ENCODE measurements at places on chromosomes 13 and 19.

GRCh38 chr13:39419876-39420275 is 183.1 kb downstream of the LHFPL6 start:
- peaks cover 13% of the 10 kb centered on the region for H3K27me3 ChIP-seq
- H3K27ac ChIP-seq: no peak overlapping the region
- H3K36me3 ChIP-seq: no peaks in the 10 kb centered on the region

DNA sequence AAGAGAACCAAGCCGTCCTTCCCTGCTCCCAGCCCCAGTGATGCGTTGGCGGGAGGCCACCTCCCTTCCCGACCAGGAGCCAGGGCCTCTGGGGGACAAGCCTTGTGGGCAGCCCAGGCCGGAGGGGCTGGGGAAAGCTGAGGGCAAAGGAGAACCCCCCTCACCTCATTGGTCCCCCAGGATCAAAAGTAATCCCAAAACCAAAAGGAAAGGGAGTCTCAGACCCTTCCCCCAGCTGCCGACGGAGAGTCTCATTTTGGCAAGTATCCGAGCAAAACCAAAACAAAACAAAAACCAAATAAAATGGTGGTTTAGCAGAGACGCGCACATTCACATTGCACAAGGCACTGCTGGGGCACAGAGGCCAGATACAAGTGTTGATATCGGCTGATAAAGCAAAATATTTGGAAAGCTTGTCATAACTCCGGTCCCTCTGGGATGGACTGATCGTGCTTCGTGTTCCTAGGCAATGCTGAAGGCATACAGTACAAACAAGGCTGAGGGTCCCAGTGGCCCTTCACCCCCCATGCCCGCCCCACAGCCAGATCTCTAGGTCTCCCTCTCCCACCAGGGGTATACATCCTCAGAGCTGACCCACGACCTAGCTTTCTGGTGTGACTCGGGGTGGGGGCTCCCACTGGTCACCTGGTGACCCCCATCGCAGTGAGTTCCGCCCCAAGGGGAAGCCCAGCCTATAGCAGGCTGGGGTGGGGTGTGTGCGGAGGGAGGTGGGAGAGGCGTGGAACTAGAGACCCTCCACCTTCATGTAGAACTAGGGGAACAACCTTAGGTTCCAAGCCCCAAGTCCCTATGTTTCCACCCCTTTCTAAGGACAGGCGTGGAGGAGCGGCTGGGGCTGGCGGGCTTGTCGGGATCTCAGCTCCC is 2.1 kb downstream of the CEBPA start:
- peaks cover 6% of the 10 kb centered on the region for H3K4me1 ChIP-seq
- no peak overlapping the region for H3K27ac ChIP-seq
- no peak for DNase-seq
- H3K4me3 ChIP-seq: peak overlapping the region; percentile 79

DNA sequence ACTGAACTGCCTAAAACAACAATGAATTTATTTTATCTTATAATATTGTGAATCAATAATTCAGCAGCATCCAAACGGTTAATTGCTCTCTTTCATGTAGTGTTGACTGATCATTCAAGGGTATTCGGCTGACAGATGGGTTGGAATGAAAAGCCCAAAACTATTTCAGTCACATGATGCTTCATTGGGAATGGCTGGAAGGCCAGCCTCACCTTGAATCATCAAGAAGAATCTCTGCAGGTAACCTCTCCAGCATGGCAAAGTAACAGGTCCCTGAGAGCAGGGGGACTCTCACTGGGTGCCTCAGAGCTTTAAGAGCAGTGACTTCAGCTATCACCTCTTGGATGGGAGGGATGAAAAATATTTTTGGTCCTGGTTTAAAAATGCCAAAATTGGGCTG is 1395.7 kb downstream of the OLFM4 start:
- H3K27ac ChIP-seq: no peak overlapping the region
- H3K27me3 ChIP-seq: no peaks in the 10 kb centered on the region
- no peak overlapping the region for H3K4me3 ChIP-seq
- no peaks in the 10 kb centered on the region for H3K36me3 ChIP-seq

GRCh38 chr13:67226696-67227095 is 3.4 kb downstream of the PCDH9 start:
- DNase-seq: no peak
- H3K36me3 ChIP-seq: no peaks in the 10 kb centered on the region
- H3K27me3 ChIP-seq: peaks cover 13% of the 10 kb centered on the region
- no peak overlapping the region for H3K4me3 ChIP-seq

DNA sequence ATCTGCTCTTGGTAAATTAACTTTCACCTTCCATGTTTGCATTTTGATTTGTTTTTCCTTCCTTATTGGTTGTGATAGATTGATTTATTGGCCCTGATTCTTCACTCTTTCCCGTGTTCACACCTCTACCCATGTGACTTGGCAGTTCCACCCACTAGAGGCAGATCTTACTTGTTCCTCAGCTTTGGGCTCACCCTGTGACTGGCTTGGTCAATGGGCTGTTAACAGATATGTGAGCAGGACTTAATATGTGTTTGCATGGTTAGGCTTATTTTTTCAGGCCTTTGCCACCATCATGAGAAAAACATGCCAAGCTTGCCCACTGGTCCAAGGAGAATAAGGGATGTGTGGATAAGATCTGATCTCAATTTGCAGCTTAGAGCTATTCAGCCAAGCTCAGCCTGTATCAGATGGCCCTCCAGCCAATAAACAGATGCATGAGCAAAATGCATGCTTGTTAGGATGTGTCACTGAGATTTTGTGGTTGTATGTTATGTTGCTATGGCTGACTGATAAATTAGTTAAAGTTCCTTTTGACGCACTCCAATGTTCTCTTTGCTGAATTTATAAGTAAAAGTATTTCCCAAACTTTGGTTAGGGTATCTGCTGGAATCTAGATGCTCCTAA is 48.0 kb downstream of the RGCC start:
- no peak overlapping the region for H3K4me3 ChIP-seq
- no peaks in the 10 kb centered on the region for H3K36me3 ChIP-seq

- no peak overlapping the region for H3K27ac ChIP-seq
- no peaks in the 10 kb centered on the region for H3K4me1 ChIP-seq
- H3K4me3 ChIP-seq: no peak overlapping the region
- peaks cover 8% of the 10 kb centered on the region for H3K27me3 ChIP-seq
Measured at GRCh38 chr19:42455621-42456081, 12.9 kb upstream of the CXCL17 start.

DNA sequence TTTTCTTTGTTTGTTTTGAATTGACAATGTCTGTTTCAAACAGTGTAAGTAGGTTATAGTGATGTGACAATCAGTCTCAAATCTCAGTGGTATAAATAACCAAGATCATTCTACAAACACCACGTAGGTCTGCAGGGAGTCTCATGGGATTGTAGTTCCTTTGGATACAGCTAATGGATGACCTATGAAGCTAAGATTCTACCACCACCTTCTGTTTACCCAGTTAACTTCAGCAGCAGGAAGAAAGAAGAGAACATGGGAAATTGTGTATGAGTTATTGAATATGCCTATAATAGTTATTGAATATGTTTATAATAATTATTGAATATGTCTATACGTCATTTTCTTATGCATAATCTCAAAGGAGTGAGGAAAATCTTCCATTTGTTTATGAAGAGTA is 63.9 kb upstream of the SLITRK5 start:
- H3K27me3 ChIP-seq: no peaks in the 10 kb centered on the region
- no peak overlapping the region for H3K27ac ChIP-seq
- H3K36me3 ChIP-seq: no peaks in the 10 kb centered on the region

GRCh38 chr13:98856983-98857382 is 104.5 kb upstream of the SLC15A1 start:
- H3K27ac ChIP-seq: no peak overlapping the region
- no peak for DNase-seq
- H3K27me3 ChIP-seq: no peaks in the 10 kb centered on the region
- peaks cover 54% of the 10 kb centered on the region for H3K36me3 ChIP-seq

DNA sequence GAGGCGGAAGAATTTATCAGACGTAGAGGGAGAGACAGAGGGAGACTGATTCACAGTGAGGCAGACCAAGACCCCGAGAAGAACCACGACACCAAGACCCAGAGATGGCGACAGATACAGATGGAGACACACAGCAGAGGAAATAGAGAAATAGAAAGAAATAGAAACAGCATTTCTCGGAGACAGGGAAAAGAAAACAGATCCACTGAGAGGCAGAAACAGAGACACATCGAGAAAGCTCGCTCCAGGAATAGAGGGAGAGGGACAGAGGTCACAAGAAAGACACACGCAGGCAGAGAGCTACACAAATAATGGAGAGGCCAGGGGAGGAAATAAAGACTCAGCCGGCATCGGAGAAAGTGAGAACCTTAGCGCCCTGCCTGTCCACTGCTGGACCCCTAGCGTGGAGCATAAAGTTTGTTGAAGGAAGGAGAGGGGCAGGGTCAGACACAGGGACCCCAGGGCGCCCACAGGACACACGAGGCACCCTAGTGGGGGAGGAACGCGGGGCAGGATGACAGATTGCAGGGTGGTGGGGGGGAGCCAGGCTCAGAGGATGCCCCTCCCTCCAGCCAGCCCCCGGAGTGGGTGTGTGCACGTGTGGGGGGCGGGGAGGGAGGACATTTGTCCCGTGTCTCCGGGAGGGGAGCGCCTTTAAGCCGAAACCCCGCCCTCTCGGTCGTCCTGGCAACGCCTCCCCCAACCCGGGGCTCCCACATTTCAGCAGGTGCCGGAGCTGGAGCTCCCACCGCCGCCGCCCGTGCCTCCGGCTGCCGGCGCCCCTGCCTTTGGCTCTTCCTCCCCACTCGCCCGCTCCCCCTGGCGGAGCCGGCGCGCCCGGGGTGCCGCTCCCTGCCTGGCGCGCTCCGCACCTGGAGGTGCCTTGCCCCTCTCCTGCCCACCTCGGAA is at the start of gene PRKCG:
Gene PRKCG (plus strand): TSS at position 716 of the 909 bp plus-strand sequence. CDS start 298 bp downstream, outside the sequence.
- peaks cover 25% of the 10 kb centered on the region for H3K27me3 ChIP-seq
- H3K4me3 ChIP-seq: no peak within 1 kb of the TSS
- H3K36me3 ChIP-seq: peaks cover 24% of the 10 kb centered on the region
- no peak within 1 kb of the TSS for H3K27ac ChIP-seq

DNA sequence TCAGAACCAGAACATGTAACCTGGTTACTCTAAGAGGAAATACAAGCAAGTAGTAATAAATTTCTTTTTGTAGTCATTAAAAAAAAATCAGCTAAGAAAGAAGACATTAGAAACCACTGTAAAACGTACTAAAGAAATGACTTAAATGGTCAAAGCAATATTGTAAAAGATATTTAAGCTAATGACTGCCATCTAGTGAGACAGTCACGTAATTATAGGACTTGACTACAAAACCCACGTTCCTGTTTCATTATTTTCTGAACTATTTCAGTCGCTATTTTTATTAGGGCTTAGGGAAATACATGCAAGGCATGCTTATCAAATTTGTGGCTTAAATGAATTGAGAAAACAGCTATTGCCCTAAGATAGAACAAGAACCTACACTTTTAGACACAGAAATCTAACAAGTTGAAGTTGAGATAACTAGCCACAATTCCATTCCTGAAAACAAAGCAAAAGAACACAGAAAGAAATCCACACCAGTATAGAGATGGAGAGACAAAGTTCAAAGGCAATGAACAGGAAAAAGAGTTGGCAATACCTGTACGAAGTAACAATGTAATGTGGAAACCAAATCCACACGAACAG is 17.9 kb downstream of the ALG5 start:
- no peak overlapping the region for H3K27ac ChIP-seq
- H3K36me3 ChIP-seq: peaks cover 57% of the 10 kb centered on the region
- H3K4me1 ChIP-seq: no peaks in the 10 kb centered on the region

GRCh38 chr19:45976178-45976577 is 2.5 kb upstream of the NOVA2 start:
- H3K27ac ChIP-seq: no peak overlapping the region
- no peak overlapping the region for H3K4me3 ChIP-seq
- peaks cover 75% of the 10 kb centered on the region for H3K27me3 ChIP-seq
- H3K4me1 ChIP-seq: peaks cover 15% of the 10 kb centered on the region

- peaks cover 8% of the 10 kb centered on the region for H3K27me3 ChIP-seq
- peaks cover 13% of the 10 kb centered on the region for H3K4me1 ChIP-seq
- no peak overlapping the region for H3K4me3 ChIP-seq
- DNase-seq: no peak
Measured at GRCh38 chr19:993361-993830, 6.8 kb upstream of the GRIN3B start.

DNA sequence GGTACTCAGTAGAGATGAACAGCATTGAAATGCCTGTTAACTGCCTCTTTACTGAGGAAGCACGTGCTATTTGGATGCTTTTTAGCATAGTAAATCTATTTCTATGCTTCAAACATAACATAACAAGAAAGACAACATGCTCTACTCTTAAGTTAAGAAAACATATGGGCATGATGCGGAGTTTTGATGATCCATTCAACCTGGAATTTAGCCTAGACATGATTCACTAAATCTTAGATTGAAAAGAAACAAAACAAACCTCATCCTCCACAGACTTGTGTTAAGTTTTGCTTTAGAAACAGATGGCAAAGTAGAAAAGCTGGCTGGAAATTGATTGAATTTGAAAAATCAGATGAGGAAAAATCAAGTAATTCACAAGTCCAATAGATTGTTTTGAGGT is 593.8 kb downstream of the OLFM4 start:
- no peak overlapping the region for H3K27ac ChIP-seq
- no peak for DNase-seq
- H3K27me3 ChIP-seq: no peaks in the 10 kb centered on the region
- no peak overlapping the region for H3K4me3 ChIP-seq
- H3K36me3 ChIP-seq: no peaks in the 10 kb centered on the region

- H3K4me1 ChIP-seq: peaks cover 47% of the 10 kb centered on the region
- H3K36me3 ChIP-seq: peaks cover 78% of the 10 kb centered on the region
- H3K4me3 ChIP-seq: peak overlapping the region; percentile 89
- peak overlapping the region; percentile 99 for H3K27ac ChIP-seq
- no peaks in the 10 kb centered on the region for H3K27me3 ChIP-seq
- peak; percentile 69 for DNase-seq
Measured at GRCh38 chr19:1259206-1259875, 9.8 kb upstream of the CIRBP start.

- no peak overlapping the region for H3K4me3 ChIP-seq
- DNase-seq: no peak
- no peaks in the 10 kb centered on the region for H3K27me3 ChIP-seq
- peak overlapping the region; percentile 29 for H3K27ac ChIP-seq
- peaks cover 13% of the 10 kb centered on the region for H3K36me3 ChIP-seq
- peaks cover 1% of the 10 kb centered on the region for H3K4me1 ChIP-seq
Measured at GRCh38 chr13:20990910-20991525, 70.4 kb downstream of the LATS2 start.

DNA sequence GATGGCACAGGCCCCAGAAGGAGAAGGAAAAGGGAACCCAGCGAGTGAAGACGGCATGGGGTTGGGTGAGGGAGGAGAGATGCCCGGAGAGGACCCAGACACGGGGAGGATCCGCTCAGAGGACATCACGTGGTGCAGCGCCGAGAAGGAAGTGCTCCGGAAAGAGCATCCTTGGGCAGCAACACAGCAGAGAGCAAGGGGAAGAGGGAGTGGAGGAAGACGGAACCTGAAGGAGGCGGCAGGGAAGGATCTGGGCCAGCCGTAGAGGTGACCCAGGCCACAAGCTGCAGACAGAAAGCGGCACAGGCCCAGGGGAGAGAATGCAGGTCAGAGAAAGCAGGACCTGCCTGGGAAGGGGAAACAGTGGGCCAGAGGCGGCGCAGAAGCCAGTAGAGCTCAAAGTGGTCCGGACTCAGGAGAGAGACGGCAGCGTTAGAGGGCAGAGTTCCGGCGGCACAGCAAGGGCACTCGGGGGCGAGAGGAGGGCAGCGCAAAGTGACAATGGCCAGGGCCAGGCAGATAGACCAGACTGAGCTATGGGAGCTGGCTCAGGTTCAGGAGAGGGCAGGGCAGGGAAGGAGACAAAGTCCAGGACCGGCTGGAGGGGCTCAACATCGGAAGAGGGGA is 1.1 kb downstream of the PPP1R12C start:
- peak overlapping the region; percentile 92 for H3K27ac ChIP-seq
- peaks cover 24% of the 10 kb centered on the region for H3K4me1 ChIP-seq
- no peaks in the 10 kb centered on the region for H3K27me3 ChIP-seq
- H3K4me3 ChIP-seq: peak overlapping the region; percentile 93
- DNase-seq: peak; percentile 28
- H3K36me3 ChIP-seq: peaks cover 18% of the 10 kb centered on the region

- peaks cover 57% of the 10 kb centered on the region for H3K4me1 ChIP-seq
- DNase-seq: no peak
- H3K27me3 ChIP-seq: no peaks in the 10 kb centered on the region
- H3K4me3 ChIP-seq: peak overlapping the region; percentile 86
Measured at GRCh38 chr19:15466851-15467733, 2.7 kb upstream of the RASAL3 start.
